A172 (cell line): ENCODE measurements at places on chromosomes 3 and 15. TPM values are rescaled to one million over a fixed set of nuclear protein-coding genes. Genes with fewer than 3 reads are reported as not detected.

Gene C3orf49
- total RNA-seq, result not detected in 2 replicates

Gene SPATA12
- total RNA-seq, result 0.47 and 1.9 TPM in 2 replicates

Gene CISH
- total RNA-seq, result 1.1 and 2.3 TPM in 2 replicates

Gene IL5RA
- not detected in 2 replicates for total RNA-seq

Gene GPR87
- 0.77 TPM in 1 of 2 replicates, not detected in the other for total RNA-seq

Gene LPCAT4
- 8.9 and 9.8 TPM in 2 replicates for total RNA-seq

Gene POLR2M
- 114 and 151 TPM in 2 replicates for total RNA-seq

Gene FBXO40
- total RNA-seq, result 0.09 TPM in 1 of 2 replicates, not detected in the other

Gene SLC6A1
- not detected in 2 replicates for total RNA-seq

Gene SEMA3B
- total RNA-seq, result 22.9 and 26.3 TPM in 2 replicates

Gene NRG4
- total RNA-seq, result 0.65 TPM in 1 of 2 replicates, not detected in the other

Gene VGLL3
- total RNA-seq, result not detected in 2 replicates

DNA sequence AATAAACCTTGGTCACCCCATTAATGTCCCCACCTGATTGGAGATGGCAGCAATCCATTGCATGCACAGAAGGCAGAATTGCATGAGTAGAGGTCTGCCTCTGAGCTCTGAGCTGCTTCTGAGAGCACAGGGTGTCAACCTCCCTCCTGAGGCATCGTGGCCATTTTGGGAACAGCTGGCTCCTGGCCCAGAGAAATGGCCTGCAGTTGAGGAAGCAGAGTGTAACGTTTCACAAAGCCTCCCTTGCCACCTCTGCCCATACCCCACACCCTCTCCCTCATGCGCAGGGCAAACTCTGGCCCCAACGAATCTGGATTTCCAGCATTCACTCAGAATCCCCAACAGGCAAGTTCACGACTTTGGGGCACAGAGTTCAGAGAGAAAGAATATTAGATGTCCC, 198.9 kb downstream of the ADAMTS9 start:
- DNase-seq, result no peak

- DNase-seq, result no peak
Observed at GRCh38 chr3:49554633-49555265, 472 bp downstream of the BSN start.

- peak; percentile 42 for DNase-seq
Observed at GRCh38 chr3:138256022-138256421, 68.9 kb downstream of the ARMC8 start.

DNA sequence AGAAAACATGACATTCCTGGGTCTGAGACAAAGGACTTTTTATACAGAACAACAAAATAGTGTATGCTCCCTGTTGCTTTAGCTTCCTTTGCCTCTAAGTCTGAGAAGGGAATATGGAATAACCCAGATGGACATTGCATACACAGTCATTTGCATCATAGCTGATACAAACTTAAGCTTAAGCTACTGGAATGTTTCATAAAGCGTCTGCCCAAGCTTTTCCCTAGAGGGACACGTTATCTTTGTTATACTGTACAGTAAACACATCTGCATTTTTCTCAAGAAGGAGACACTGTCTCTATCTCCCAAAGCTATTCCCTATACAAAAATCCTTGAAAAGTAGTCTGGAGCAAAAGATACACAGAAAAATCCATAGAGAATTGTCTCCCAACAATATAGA, 775.0 kb downstream of the DIPK2A start:
- no peak for DNase-seq

- no peak for DNase-seq
Observed at GRCh38 chr3:143928056-143928455, 43.6 kb upstream of the DIPK2A start.

- DNase-seq, result peak; percentile 87
Observed at GRCh38 chr3:146968204-146968651, 363.1 kb upstream of the PLSCR5 start.

GRCh38 chr15:27601239-27601960, 497.7 kb downstream of the OCA2 start:
- DNase-seq, result no peak

DNA sequence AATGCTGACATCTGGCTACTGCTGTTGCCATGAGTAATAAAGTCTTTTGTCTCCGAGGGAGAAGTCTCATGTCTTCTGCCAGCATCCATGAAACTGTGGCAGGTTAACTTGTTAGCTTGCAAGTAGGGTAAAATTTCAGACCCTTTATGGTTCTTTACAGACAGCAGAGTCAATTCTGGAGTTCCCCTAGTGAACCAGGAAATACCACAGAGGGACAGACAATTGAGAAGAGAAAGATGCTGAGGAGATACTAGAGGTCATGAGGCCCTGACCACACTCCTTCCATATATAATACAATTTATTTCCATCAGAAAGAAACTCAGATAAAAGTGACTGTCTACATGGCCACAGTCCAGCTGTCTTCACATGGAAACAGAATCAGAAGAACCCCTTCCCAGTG, 38.1 kb downstream of the NMNAT3 start:
- no peak for DNase-seq

DNA sequence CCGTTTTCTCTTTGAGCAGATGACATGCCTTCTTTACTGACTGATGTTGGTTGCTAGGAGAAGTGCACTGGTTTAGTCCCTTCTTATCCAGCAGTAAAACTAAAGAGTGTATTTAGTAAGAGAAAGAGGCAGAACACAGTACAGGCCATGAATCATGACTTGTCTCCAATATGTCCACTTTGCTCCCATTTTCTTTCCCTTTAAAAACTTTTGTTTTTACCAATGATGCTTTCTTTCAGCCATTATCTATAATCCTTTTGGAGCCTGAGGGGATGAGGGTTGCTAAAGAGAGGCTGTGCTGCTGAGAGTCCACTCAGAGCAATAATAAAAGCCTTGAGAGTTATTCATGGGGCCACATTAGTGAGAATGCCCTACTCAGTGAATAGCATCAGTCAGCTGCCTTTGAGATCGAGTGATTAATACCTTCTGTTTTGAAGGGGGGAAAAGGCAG, 12.2 kb downstream of the ROBO2 start:
- DNase-seq, result no peak

DNA sequence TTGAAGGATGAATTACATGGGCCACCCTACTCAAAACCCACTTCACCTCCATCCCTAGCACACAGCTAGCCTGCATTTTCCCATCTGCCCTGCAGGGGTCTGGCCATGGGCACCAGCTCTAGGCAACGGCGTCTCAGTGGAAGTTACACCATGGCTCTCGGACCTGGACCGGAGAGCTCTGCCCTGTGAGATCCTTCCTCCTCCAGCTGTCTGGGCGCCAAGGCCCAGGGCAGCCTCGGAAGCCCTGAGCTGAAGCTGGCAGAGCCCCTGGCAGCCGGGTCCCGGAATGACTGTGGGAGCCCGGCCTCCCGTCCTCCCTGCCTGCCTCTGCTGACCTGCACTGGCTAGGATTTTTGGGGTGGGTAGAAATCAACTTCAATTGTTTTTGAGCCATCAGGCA, 98.9 kb downstream of the CHSY1 start:
- DNase-seq, result no peak

DNA sequence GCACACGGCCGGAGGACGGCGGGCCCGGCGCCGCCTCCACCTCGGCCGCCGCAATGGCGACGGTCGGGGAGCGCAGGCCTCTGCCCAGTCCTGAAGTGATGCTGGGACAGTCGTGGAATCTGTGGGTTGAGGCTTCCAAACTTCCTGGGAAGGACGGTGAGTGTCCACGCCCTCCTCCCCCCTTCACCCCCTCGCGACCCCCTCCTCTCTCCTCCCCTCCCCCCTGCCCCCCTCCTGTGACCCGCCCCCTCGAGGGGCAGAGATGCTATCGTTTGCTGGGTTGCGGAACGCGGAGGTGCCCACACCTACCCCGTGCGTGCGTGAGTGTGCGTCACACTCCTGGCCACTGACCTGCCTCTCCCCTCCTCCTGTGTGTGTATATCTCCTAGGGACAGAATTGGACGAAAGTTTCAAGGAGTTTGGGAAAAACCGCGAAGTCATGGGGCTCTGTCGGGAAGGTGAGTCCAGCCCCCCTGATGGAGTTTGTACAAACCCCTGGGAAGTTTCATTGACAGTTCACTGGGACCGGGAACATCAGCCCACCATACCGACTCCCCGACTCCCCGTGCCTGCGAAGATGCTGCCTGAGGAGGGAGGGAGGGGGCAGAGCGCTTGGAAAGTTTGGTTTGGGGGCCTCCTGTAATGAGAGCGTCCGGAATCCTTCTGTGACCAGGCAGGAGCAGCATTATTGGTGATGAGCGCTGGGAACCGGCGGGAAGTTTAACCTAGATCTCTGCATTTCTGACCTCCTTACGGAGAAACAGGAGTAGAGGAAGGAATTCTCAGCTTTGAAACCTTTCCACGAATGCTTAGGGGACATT, 795 bp upstream of the SCAANT1 start:
- DNase-seq, result peak; percentile 18

GRCh38 chr3:170344971-170345370, 12.5 kb upstream of the SKIL start:
- DNase-seq, result no peak

DNA sequence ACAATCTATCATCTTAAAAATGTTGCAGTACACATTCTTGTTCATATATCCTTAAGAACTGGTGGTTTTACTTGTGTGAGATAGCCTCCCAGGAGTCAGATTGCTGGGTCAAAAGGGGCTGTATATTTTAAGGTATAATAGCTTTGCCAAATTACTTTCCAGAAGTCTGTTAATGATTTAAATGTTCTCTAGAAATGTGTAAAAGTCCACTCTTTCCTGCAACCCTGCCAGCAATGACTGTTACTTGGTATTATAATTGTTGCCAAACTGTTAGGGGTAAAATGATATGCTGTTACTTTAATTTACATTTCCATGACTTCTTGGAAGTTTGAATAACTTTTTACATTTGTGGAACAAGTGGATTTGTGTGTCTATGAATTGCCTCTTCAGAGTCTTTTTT, 170.8 kb downstream of the SLC9A9 start:
- no peak for DNase-seq

DNA sequence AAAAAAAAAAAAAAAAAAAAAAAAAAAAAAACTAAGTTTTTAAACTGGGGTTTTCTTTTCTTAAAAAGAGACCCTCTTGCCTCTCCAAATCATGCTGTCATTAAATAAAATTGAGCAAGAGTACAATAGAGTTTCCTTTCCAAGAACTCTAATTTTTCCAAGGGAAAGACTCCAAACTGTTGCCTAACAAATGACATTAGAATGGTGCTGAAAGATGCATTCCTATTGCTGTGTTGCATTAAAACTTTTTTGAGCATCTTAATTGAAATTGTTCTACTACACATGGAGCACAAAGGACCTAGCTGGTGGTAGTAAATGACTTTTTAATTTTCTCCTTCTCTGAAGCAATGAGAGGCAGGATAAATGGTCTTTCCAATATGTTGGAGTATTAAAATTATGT, 469.1 kb upstream of the ARHGEF26 start:
- no peak for DNase-seq

GRCh38 chr15:41606997-41607396, 48.0 kb downstream of the TYRO3 start:
- peak; percentile 83 for DNase-seq

DNA sequence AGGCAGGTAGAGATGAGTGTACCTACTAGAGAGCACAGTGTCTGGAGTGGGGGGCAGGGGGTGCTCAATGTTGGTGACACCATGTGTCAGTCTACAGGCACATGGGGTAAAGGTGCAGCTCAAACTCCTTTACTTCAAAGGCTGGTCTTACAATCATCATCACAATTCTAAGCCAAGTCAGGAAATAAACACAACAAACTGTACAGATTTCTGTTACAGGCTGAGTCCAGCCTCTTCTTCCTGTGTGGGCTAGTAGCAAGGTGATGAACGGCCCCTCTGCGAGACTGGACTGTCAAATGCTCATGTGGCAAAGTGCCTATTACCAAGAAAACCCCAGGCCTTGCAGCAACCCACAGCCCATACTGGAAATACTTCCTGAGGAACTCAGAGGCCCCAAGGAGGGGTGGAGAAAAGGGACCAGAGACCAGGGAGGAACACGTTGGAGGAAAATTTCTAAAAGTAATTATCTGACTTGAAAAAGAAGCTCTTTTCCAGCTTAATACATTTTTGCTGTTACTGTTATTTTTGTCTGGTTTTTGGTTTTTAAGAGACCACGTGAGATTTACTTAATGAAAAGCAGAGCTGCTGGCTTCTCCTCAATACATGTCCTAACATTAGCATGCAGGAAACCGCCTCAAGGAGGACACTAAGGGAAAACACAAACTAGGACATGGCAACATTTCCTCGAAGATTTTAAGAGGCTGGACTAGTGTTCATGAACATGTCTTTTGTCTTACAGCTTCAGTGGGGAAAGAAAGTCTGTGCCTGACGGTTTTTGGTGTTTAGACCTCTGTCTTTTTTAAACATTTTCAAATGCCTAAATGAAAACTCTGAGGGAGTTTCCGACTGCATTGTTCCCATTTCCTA, 29.5 kb downstream of the TBC1D2B start:
- DNase-seq, result peak; percentile 29

DNA sequence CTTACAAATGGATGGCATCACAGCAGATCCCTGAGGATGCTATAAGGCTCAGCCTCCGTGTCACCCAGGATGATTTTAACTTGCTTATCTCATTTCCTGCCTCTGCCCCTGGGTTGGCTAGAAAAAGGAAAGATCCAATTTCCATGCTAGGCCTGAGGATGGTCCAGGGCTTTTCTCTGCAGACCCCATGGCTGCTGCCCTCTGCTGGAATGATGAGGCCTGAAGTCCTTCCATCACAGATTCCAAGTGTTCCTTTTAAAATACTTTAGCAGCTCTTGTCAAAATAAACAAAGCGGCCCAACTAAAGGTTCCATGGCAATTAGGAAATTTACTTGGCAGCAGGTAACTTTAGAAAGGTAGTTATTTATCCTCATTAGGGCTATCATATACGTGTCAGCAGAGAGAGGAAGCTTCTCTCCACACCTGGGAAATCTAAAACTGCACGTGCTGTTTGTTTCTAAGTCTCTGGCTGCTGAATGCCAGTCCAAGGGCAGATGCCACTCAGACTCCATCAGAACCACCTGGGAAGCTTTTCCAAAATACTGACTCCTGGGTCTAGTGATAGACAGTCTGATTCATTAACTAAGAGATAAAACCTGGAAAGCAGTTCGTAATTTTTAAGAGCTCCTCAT, 401.9 kb upstream of the IL12A start:
- DNase-seq, result peak; percentile 73

GRCh38 chr15:59158701-59159034, 48.0 kb upstream of the LDHAL6B start:
- no peak for DNase-seq

GRCh38 chr3:58474348-58474911, 17.5 kb upstream of the KCTD6 start:
- no peak for DNase-seq

GRCh38 chr3:72395776-72396311, 452.4 kb downstream of the SHQ1 start:
- no peak for DNase-seq

- DNase-seq, result no peak
Observed at GRCh38 chr3:189655617-189656016, 24.4 kb downstream of the TP63 start.

- DNase-seq, result peak; percentile 48
Observed at GRCh38 chr15:80856809-80857377, 77.7 kb downstream of the CEMIP start.

GRCh38 chr3:31848911-31849310, 132.2 kb downstream of the OSBPL10 start:
- DNase-seq, result no peak

GRCh38 chr15:91874171-91874570, 20.7 kb downstream of the SLCO3A1 start:
- no peak for DNase-seq
